ENCODE measurements at places on chromosomes 6 and 20.

- no peak for DNase-seq
Measured at GRCh38 chr6:151111670-151112069, 128.1 kb upstream of the AKAP12 start.

DNA sequence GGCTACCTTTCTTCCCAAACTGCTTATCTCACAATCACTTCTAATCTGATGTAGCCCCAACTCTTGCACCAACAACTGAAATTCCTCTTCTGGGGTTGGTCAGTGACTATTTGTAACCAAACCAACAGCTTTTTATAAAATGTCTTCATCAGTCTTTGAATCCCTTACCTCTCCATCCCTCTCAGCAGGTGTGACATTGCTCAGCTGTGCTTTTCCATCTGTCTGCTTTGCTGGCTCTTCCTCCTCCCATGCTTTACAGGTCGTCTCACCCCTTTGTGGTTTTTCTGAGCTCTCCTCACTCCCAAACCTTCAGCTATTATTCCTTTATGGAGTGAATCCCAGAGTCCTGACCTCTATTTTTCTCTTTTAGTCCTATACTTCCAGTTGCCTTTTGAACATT is 5.9 kb downstream of the MAP7 start:
- no peak for DNase-seq

GRCh38 chr20:20303742-20304141 is 64.2 kb upstream of the INSM1 start:
- no peak for DNase-seq

GRCh38 chr6:88612631-88613030 is 350.8 kb downstream of the RNGTT start:
- no peak for DNase-seq
